ENCODE measurements at places on chromosomes 13 and 19. TPM values are rescaled to one million over a fixed set of nuclear protein-coding genes. Genes with fewer than 3 reads are reported as not detected.

The ZNF419 gene
- polyA plus RNA-seq, result 7.6 TPM

GRCh38 chr19:18999016-18999758, 34.1 kb downstream of the SUGP2 start:
- H3K27ac ChIP-seq, result no peak overlapping the region
- H3K4me3 ChIP-seq, result no peak overlapping the region
- no peaks in the 10 kb centered on the region for H3K4me1 ChIP-seq
- DNase-seq, result no peak
- no peaks in the 10 kb centered on the region for H3K27me3 ChIP-seq
- H3K36me3 ChIP-seq, result peaks cover 29% of the 10 kb centered on the region

- no peaks in the 10 kb centered on the region for H3K4me1 ChIP-seq
- H3K36me3 ChIP-seq, result no peaks in the 10 kb centered on the region
- peak overlapping the region; percentile 62 for H3K27ac ChIP-seq
- no peak overlapping the region for H3K4me3 ChIP-seq
- no peaks in the 10 kb centered on the region for H3K27me3 ChIP-seq
Observed at GRCh38 chr19:18020212-18021085, 12.5 kb downstream of the ARRDC2 start.

- H3K4me1 ChIP-seq, result no peaks in the 10 kb centered on the region
- DNase-seq, result no peak
- H3K36me3 ChIP-seq, result no peaks in the 10 kb centered on the region
- no peak overlapping the region for H3K27ac ChIP-seq
- no peaks in the 10 kb centered on the region for H3K27me3 ChIP-seq
Observed at GRCh38 chr19:48354332-48354992, 9.3 kb downstream of the TMEM143 start.

The ZNF850 gene
- polyA plus RNA-seq, result 0.45 TPM

DNA sequence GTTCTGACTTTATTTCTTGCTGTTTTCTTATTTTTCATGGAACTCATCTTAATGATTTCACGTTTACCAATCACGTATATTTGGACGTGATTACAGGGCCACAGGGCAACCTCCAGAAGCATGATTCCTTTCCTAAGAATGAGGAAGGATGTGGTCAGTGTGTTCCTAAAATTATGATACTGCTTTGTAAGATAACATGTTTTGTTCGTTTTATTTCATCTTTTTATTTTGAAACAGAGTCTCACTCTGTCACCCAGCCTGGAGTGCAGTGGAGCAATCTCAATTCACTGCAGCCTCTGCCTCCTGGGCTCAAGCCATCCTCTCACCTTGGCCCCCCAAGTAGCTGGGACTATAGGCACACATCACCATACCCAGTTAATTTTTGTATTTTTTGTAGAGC, 24.8 kb upstream of the LAIR1 start:
- H3K36me3 ChIP-seq, result no peaks in the 10 kb centered on the region
- H3K27ac ChIP-seq, result no peak overlapping the region
- no peaks in the 10 kb centered on the region for H3K4me1 ChIP-seq
- no peaks in the 10 kb centered on the region for H3K27me3 ChIP-seq
- H3K4me3 ChIP-seq, result no peak overlapping the region
- no peak for DNase-seq

The OR7C1 gene
- polyA plus RNA-seq, result not detected
